Astrocyte (in vitro differentiated cells and primary cell): ENCODE measurements at places on chromosomes 12 and 14. TPM values are rescaled to one million over a fixed set of nuclear protein-coding genes. Genes with fewer than 3 reads are reported as not detected.

The NID2 gene
- 11.4 and 22.3 TPM in 2 replicates for total RNA-seq

The PLXNC1 gene
- total RNA-seq, result 5.8 and 6.9 TPM in 2 replicates

The AKAP6 gene
- total RNA-seq, result 2.8 and 3.4 TPM in 2 replicates

The CEBPE gene
- not detected in 2 replicates for total RNA-seq

The EIF2S1 gene
- total RNA-seq, result 123 and 143 TPM in 2 replicates

The HOXC12 gene
- total RNA-seq, result not detected in 2 replicates

The ADGRD1 gene
- 3.0 and 3.9 TPM in 2 replicates for total RNA-seq

The OSBPL8 gene
- total RNA-seq, result 111 and 119 TPM in 2 replicates

The GYS2 gene
- not detected in 2 replicates for total RNA-seq

The KRT71 gene
- total RNA-seq, result not detected in 2 replicates

The NFE2 gene
- 0.29 and 0.41 TPM in 2 replicates for total RNA-seq

The GPR68 gene
- 0.38 and 0.50 TPM in 2 replicates for total RNA-seq

The VDR gene
- total RNA-seq, result 6.1 and 6.6 TPM in 2 replicates

The ADAM20 gene
- 0.95 and 1.3 TPM in 2 replicates for total RNA-seq
